ENCODE measurements at places on chromosomes 6 and 20. TPM values are rescaled to one million over a fixed set of nuclear protein-coding genes. Genes with fewer than 3 reads are reported as not detected.

The HNF4A gene
- not detected for total RNA-seq

The TMEM244 gene
- not detected for total RNA-seq

The RIMS4 gene
- not detected for total RNA-seq

The CFB gene
- 28.8 TPM for total RNA-seq

The WFDC5 gene
- not detected for total RNA-seq

The FKBP5 gene
- 1.8 TPM for total RNA-seq

The OGFR gene
- total RNA-seq: 27.6 TPM

The SYCP2 gene
- 0.32 TPM for total RNA-seq

The METTL24 gene
- not detected for total RNA-seq

The SLC22A16 gene
- total RNA-seq: not detected

The GCNT2 gene
- not detected for total RNA-seq

The OR2H2 gene
- total RNA-seq: not detected

The NHLRC1 gene
- 2.1 TPM for total RNA-seq

The ARFGEF3 gene
- 1.1 TPM for total RNA-seq

The LY86 gene
- total RNA-seq: not detected

The FAM209A gene
- not detected for total RNA-seq

The VSX1 gene
- total RNA-seq: not detected

The TUBB1 gene
- not detected for total RNA-seq

The TNFRSF6B gene
- 95.5 TPM for total RNA-seq

The LHFPL5 gene
- not detected for total RNA-seq

The CLPSL1 gene
- total RNA-seq: not detected

The MUC22 gene
- not detected for total RNA-seq

The MYLK4 gene
- 0.30 TPM for total RNA-seq

The WFDC11 gene
- total RNA-seq: not detected

The LY6G6F gene
- not detected for total RNA-seq

The EYS gene
- total RNA-seq: 0.05 TPM

The HLA-G gene
- not detected for total RNA-seq

The CPNE5 gene
- total RNA-seq: 0.30 TPM

The CTAGE9 gene
- total RNA-seq: not detected

The LCA5 gene
- 5.2 TPM for total RNA-seq

The GATA5 gene
- total RNA-seq: not detected

The EIF2S2 gene
- 153 TPM for total RNA-seq

The MEI4 gene
- total RNA-seq: not detected

The PBOV1 gene
- not detected for total RNA-seq

The KCNK5 gene
- not detected for total RNA-seq

The HTR1B gene
- 2.7 TPM for total RNA-seq

The DEF6 gene
- 1.2 TPM for total RNA-seq

The CHD6 gene
- total RNA-seq: 25.5 TPM

The FOXC1 gene
- 0.30 TPM for total RNA-seq

The ATP9A gene
- total RNA-seq: 22.3 TPM

The BFSP1 gene
- 3.6 TPM for total RNA-seq

The ZBTB46 gene
- total RNA-seq: 0.59 TPM

The BANF2 gene
- total RNA-seq: not detected

The EDEM2 gene
- total RNA-seq: 90.3 TPM

Data from smooth muscle cell of the umbilical artery (primary cell).